G401 (cell line): ENCODE measurements at places on chromosomes 1 and 21. TPM values are rescaled to one million over a fixed set of nuclear protein-coding genes. Genes with fewer than 3 reads are reported as not detected.

- DNase-seq = no peak
Observed at GRCh38 chr1:243469497-243469896, 213.7 kb downstream of the SDCCAG8 start.

DNA sequence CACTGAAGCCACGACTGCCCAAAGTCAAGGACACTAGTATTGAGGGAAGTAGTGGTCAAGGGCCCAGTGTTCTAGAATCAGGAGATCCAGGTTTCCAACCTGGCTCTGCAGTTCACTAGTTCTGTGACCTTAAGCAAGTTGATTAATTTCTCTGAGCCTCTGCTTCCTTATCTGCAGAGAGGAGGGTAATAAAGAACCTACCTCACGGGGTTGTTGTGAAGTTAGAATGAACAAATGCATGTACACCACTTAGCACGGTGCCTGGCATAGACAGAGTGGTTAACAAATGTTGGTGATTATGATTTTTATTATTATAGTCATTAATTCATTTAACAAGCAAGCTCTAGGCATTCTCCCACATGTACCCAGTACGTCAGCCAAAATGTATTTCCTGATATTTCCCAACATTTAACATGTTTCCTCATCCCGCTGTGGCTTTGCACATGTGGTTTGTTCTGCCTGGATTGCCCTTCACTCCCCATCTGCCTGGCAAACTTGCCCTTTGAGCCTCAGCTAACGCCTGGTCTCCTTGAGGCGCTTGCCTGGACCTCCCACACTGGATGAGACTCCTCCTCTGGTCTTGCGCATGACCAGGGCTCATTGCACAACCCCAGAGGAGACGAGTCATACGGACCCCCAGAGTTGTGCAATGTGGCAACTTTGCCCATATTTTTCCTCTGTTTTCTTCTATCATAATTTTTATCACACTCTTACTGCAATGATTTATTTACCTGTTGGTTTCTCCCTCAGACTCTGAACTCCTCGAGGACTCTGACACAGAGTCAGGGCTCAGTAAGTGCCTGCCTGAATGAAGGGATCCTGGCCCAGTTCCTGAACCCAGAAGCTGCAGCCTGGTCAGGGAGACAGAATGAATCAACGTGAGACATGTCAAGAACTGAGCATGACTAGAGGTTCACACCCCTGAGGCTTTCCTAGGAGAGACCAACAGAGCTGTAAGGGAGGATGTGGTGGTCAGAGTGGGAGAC, 20.7 kb upstream of the MFSD2A start:
- no peak for DNase-seq

GRCh38 chr1:81587426-81587825, 213.3 kb upstream of the ADGRL2 start:
- no peak for DNase-seq

DNA sequence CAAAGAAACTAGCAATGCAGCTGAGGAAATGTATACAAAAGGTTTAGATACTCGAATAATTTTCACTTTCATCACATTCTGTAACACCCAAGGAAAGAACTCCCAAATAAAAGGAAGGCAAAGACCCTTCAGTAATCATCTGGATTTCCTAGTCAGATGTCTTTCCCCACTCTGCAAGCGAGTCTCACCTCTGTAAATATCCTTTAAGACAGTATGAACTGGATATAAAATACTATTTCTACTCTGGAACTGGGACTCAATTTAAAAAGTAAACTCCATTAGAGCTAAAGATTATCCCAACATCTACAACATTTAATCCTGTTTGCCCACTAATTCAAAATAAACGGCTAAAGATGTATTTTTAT, 27.0 kb downstream of the C2CD2 start:
- no peak for DNase-seq

DNA sequence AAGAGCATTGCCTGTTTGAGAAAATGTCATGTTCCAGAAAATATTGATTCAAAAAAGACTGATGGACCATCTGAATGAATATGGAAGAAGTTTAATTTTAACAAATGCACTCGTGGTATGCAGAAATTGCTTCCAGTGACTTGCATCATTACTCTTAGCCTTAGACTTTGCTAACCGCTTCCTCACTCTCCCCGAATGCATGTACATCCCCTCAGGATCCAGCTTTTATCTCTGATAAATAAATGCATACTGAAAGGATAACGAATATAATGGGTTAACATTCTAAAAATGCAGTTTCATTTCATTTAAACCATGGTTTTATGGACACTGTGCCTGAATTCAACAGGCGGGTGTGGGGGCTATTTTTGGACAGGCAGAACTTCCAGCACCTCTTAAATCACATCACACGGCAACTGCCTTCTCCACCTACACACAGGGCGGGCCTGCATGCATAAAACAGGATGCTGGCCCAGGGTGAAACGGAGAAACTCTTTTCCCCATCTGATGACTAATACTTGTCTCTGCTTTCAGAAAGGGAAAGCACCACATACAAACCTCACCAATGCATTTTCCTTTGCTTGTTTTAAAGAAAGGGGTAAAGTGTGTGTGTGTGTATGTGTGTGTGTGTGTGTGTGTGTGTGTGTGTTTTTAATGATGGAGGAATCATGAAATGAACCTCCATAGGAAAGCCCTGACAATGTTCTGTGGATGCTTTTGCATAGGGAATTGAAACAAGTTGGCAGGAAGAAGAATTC, 48.7 kb downstream of the SPAG17 start:
- DNase-seq = no peak

DNA sequence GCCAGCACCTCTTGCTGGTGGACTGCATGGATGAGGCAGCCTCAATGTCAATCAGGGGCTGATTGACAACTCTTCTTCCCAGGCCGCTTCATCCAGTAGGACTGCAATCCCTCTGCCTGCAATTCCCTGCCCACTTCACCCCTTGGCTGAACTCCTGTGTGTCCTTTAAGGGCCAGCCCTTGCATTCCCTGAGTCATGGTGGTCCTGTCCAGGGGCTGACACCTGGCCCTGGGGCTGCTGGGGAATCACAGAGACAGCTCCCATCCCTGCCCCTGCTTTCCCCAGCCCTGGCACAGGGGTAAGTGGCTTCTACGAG, 4.6 kb upstream of the EPS8L3 start:
- no peak for DNase-seq

GRCh38 chr1:9238550-9238949, 4.0 kb downstream of the H6PD start:
- no peak for DNase-seq

DNA sequence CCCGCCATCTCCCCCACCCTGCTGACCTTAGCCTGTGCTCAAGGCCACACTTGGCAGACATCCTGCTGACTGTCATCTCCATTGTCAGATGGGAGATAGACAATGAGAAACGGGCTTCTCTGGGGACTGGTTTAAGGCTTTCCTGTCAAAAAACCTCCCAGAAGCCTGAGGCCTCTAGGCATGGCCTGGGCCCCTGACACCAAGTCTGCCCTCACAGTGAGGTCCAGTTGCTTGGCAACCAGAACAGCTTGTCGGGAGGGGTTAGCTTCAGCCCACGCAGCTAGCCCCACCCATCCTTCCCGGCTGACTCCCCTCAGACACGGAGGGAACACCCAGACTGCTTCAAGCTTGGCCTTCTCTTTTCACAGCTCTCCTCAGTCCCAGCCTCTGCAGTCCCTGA, 11.0 kb downstream of the PLEKHA6 start:
- DNase-seq = no peak

The ALX3 gene
- total RNA-seq = not detected in 2 replicates

The SAMD13 gene
- total RNA-seq = not detected in 2 replicates

The NR5A2 gene
- total RNA-seq = not detected in 2 replicates

The VASH2 gene
- 0.68 and 1.1 TPM in 2 replicates for total RNA-seq

The PM20D1 gene
- not detected in 2 replicates for total RNA-seq

The PTCH2 gene
- total RNA-seq = 0.18 and 0.27 TPM in 2 replicates

The TMEM269 gene
- total RNA-seq = 0.80 TPM in 1 of 2 replicates, not detected in the other

The GABRD gene
- total RNA-seq = 1.1 and 1.2 TPM in 2 replicates

The CFHR5 gene
- not detected in 2 replicates for total RNA-seq

The PGM1 gene
- 49.6 and 51.3 TPM in 2 replicates for total RNA-seq

The SLC27A3 gene
- total RNA-seq = 1.4 and 5.4 TPM in 2 replicates
